ENCODE measurements at places on chromosomes 6 and 20.

GRCh38 chr6:13630499-13630898 is 15.4 kb downstream of the NOL7 start:
- no peak for DNase-seq

GRCh38 chr6:100096341-100096740 is 102.3 kb upstream of the MCHR2 start:
- DNase-seq = no peak

- DNase-seq = no peak
Observed at GRCh38 chr20:63931735-63932134, 24.5 kb downstream of the UCKL1 start.

DNA sequence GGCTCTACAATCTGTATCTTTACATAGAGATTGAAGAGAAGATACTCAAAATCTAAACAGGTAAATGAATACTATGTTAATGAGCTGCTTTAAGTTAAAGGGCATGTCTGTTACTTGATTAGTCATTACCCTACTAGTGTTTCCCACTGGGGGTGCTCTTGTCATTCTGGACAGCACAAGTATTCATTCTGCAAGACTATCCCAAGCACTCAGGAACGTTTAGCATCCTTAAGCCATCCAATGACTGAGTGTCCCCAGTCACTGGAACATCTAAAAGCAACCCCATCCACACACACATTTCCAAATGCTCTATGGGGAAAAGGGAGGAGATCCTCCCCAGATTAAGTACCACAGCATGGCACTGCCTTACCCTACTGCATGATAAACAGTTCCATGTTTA is 25.7 kb downstream of the EZR start:
- DNase-seq = no peak

DNA sequence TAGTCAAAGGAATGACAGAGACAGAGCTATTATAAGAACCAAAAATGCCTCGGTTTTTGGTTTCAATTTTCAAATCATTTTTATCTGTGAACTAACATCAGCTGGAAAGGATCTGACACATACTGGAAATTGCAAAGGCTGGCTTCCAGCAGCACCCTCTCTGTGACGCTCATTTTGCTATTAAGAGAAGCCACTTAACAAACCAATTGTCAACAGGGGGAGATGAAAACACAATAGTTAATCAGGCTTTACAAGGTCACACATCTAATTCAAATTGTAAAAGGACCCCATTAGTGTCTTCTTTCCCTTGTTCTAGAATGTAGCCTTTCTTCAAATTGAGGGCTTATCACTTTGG is 160.5 kb downstream of the TFAP2B start:
- no peak for DNase-seq

DNA sequence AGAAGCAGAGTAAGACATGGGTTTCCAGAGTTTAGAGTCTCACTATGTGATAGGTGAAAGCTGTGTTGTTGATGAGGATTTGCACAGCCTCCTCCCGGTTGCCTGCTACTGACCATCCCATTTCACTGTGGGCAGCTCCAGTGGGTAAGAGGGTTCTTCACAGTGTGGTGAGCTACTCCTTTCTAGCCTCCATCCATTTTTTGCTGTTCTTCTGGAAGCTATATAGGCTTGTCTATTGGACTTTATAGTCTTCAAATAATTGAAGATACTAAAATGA is 13.4 kb downstream of the UST start:
- no peak for DNase-seq

GRCh38 chr6:54262499-54262898 is 45.7 kb upstream of the TINAG start:
- no peak for DNase-seq

DNA sequence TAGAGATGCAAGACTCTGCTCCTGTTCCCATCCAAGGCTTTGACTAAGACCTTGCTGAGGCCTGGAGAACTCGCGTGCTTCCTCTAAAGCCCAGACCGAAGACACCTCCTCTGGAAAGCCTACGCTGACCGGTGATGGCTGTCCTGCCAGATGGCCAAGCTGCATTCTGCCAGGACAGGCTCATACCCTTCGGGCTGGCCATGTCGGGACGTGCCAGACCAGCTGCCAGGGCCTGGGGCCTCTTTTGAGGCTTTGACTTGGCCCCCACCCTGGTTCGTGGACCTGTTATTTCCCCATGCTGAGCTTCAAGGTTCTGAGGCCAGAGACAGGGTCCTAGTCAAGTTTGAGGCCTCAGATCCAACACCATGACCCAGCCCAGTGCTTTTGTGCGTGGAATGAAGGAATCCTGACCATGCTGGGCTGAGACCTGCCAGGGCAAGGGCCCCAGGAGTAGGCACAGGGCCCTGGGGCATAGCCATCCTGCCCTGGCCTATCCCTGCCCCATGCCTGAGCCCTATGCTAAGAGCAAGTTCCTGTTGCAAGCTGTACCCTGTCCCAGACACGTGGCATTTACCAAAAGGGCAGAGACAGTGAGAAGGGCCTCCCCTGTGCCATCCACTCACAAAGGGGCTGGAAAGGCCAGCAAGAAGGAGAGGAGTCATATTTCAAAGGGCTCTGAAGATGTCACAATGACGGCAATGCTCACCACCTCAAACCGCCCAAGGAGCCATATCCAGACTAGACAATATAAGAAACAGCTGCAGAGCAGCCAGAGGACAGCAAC is 42.8 kb downstream of the MRPL14 start:
- DNase-seq = no peak

GRCh38 chr6:63214816-63215215 is 3.5 kb downstream of the FKBP1C start:
- DNase-seq = no peak

DNA sequence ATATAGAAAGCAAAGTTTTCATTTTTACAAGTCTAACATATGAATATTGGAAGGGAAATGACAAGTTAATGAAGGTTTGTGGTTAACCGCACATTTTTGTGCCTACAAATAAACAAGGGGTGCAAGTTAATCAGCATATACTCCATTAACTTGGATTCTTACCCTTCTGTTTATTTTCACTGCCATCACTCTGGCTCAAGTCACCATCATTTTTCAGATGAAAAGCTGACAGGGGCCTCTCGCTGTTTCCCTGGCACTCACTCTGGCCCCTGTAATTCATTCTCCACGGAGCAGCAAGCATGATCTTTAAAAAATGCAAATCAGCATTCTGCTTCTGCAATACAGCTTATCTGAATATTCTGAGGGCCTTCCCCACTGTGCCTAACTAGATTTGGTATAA is 29.8 kb downstream of the APCDD1L start:
- no peak for DNase-seq

DNA sequence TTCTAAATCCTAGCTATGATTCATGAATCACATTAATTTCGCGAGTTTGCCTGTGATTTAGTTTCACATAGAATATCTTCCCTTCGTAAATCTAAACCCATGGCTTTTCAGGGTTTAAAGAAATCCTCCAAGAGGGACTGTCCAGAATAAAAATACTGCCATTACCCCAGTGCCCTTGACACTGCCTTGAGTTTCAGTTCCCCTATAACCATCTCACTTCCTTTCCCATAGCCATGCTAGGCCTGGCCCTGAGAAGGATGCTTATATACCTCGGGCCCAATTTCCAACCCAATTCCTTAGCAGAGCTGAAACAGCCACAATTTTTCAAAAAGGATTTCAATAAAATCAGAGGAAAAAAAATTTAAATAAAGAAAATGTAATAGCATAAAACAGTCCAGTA is 697.3 kb downstream of the FRK start:
- no peak for DNase-seq

- DNase-seq = no peak
Observed at GRCh38 chr6:140078561-140079125, 704.2 kb upstream of the CITED2 start.

DNA sequence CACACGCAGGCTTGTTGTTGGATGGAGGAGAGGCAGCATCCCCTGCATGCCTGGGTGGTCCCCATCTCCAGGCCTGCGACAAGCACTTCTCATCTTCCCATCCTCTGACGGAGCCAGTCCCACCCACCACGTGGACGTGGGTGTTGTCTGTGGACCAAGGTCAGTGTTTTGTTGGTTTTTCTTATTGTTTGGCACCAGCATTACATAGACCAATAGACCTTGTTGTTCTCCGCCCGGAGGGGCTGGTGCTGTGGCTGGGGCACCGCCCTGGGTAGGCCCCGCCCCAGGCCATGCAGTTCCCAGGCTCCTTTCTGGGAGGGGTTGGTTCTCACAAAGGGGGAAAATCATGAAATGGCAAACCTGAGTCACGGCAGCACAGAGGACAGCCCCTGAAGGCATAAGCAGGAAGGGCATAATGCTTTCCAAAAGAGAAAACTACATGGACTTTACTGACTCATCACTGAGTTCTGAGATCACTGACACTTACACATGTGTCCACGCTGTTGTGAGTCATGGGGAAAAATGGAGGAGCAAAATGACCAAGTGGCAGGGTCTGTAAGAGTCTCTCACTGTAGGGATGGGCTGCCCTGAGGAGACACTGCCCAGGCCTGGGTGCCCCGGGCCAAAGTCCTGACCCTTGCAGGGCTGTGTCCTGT is 90.8 kb downstream of the THBS2 start:
- no peak for DNase-seq

DNA sequence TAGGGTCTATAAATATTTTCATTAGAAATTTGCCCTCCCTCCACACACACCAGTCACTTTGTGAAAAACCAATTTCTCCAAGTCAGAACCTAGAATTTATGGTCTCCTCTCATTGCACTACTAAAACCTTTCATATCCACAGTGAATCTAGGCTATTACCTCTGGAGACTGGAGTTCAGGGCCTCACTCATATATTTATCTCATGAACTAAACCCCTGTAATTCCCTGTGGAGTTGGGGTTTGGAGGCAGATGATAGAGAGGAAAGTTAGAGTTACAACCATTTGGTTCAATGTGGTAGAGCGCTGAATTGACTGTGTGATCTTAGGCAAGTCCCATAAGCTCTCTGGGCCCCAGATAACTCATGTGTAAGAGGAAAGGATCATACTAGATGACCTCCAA is 18.2 kb upstream of the CEP85L start:
- no peak for DNase-seq

- no peak for DNase-seq
Observed at GRCh38 chr6:13508711-13509705, 21.6 kb upstream of the GFOD1 start.

- DNase-seq = no peak
Observed at GRCh38 chr6:56682635-56683034, 39.9 kb upstream of the DST start.

All from esophagus squamous epithelium (tissue), 5 donors.